CD8-positive, alpha-beta memory T cell (primary cell): ENCODE measurements at places on chromosomes 5 and 9.
A peak's percentile ranks its signal among the peaks of the same experiment; 100 is the strongest.

DNA sequence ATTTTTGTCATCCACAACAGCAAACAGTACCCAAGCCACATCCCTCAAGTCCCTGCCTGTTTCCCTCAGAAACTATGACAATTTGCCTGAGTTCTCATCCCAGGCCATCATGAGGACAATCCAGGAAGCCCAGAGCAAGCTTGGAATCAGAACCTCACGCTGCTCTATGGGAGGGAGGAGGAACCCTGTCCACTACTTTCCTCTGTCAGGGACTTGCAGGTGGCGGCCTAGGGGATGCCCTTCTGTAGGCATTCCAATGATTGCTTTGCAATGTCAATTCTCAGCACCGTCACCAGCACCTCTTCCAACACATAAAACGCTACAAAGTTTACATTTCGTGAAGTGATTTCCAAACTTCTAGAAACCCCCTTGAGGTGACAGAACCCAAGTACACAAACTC lies 170.4 kb upstream of the FSTL4 start:
- H3K36me3 ChIP-seq, result no peaks in the 10 kb centered on the region
- H3K4me3 ChIP-seq, result no peak overlapping the region
- H3K4me1 ChIP-seq, result no peaks in the 10 kb centered on the region

DNA sequence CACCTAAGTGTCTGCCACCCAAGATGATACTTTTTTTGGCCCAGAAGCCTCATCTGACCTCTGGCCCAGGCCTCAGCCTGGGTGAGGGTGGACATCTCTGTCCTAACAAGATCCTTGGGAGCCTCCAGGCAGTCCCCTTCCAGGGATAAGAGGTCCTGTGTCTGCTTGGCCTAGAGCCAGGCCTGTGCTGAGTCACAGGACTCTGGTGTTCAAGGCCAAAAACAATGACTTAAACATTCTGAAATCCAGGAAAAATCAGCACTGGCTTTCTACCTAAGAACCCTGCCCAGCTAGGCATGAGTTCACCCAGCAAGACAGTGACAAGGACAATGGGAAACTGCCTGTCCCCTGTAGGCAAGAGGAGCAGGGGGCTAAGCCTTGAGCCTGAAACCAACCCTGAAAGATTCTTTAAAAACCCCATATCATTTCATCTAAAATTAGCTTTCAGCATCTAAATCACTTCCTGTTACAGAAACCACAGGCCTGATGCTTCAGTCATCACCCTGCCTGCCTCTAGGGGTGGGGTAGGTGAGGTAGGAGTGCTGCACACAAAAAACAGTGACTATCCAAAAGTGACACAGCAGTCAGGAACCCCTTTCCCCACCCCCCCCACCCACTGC lies 29.9 kb downstream of the CSF2 start:
- DNase-seq, result peak; percentile 54
- no peaks in the 10 kb centered on the region for H3K27me3 ChIP-seq
- peak overlapping the region; percentile 18 for H3K4me3 ChIP-seq
- peaks cover 74% of the 10 kb centered on the region for H3K4me1 ChIP-seq
- no peaks in the 10 kb centered on the region for H3K36me3 ChIP-seq
- H3K27ac ChIP-seq, result peak overlapping the region; percentile 69

- no peaks in the 10 kb centered on the region for H3K27me3 ChIP-seq
- H3K36me3 ChIP-seq, result no peaks in the 10 kb centered on the region
- no peak for DNase-seq
- H3K4me3 ChIP-seq, result no peak overlapping the region
- H3K4me1 ChIP-seq, result no peaks in the 10 kb centered on the region
- no peak overlapping the region for H3K27ac ChIP-seq
Observed at GRCh38 chr5:95884017-95884325, 61.4 kb upstream of the GLRX start.

- DNase-seq, result no peak
- H3K36me3 ChIP-seq, result no peaks in the 10 kb centered on the region
- H3K4me3 ChIP-seq, result no peak overlapping the region
- H3K4me1 ChIP-seq, result no peaks in the 10 kb centered on the region
- no peak overlapping the region for H3K27ac ChIP-seq
- H3K27me3 ChIP-seq, result no peaks in the 10 kb centered on the region
Observed at GRCh38 chr5:73946919-73947602, 321.1 kb downstream of the ARHGEF28 start.

GRCh38 chr9:128288273-128289004 lies 12.4 kb downstream of the SWI5 start:
- H3K36me3 ChIP-seq, result peaks cover 13% of the 10 kb centered on the region
- no peaks in the 10 kb centered on the region for H3K27me3 ChIP-seq
- no peak overlapping the region for H3K27ac ChIP-seq

GRCh38 chr5:157603333-157604190 lies 28.0 kb upstream of the ADAM19 start:
- H3K4me1 ChIP-seq, result peaks cover 41% of the 10 kb centered on the region
- H3K27ac ChIP-seq, result no peak overlapping the region
- no peaks in the 10 kb centered on the region for H3K36me3 ChIP-seq
- peak; percentile 36 for DNase-seq
- peak overlapping the region; percentile 18 for H3K4me3 ChIP-seq

DNA sequence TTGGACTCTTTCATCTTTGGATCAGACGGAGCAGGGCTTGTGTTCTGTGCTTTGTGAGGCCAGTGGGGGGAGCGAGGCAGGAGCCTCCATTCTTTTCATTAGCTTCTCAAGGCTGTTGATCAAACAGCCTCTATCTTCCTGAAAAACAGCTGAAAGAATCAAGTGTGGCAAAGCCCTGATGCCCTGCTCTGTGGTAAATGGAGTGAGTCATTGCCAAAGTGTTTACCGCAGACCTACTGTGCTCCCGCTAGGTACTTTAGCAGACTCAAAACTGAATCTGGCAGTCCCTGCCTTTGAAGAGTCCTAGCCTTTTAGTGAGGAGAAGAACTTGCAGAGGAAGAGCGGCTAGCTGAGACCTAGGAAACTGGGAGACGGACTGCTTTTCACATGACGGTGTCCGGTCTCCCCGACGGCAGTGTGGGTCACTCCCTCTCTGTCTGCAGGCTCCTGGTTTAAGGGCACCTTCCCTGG lies 3.3 kb downstream of the ANKRD33B start:
- no peak for DNase-seq
- H3K4me3 ChIP-seq, result no peak overlapping the region
- no peaks in the 10 kb centered on the region for H3K27me3 ChIP-seq
- no peaks in the 10 kb centered on the region for H3K36me3 ChIP-seq
- H3K27ac ChIP-seq, result no peak overlapping the region

DNA sequence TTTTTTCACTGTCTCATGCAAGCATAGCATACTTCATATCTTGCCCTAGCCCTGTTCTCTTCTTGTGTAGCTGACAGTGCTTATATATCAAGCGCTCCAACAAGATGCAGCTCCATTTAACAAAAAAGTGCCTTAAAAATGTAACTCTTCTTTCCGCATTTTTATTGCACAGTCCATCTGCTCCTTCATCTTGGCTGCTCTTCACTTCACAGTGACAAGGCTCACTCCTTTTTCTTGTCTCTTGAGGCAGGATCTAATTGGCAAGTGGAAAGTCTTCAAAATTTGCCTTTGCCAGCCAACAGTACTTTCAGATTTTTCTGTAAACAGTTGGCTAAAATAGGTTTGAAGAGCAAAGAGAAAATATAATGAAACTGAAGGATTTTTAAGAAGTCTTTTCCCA lies 161.8 kb downstream of the PBX3 start:
- H3K27ac ChIP-seq, result no peak overlapping the region
- H3K36me3 ChIP-seq, result no peaks in the 10 kb centered on the region
- H3K4me1 ChIP-seq, result no peaks in the 10 kb centered on the region

DNA sequence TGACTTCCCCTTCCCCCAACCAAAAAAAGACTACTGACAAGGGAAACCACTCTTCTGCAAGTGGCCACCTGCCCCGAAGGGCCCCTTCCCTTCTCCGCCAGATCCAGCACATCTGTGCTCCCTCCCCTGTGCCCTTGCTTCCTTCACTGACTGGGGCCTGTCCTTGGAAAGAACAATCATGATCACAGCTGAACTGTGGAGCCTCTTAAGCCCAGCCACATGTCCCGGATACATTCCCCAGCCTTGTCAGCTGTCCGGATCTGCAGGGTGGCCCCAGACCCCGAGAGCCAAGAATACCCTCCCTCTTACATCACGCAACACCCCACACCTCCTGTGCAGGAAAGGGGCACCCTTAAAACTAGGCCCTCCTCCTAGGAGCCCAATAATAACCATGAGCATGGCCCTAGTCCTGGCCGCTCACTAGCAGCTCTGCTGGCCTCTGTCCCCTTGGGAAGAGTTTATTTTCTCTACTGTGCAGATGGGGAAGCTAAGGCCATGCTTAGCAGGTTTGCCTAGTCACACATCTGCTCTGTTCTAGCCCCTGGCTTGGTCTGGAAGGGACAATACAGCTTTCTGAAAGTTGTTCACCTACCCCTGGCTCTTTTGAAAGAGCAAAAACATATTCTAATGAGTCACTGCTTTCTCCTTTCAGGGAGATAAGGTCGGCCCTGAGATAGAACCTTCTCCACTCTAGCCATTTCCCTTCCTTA lies 3.8 kb downstream of the SPRY4 start:
- H3K27ac ChIP-seq, result peak overlapping the region; percentile 38
- H3K36me3 ChIP-seq, result no peaks in the 10 kb centered on the region
- H3K27me3 ChIP-seq, result peaks cover 23% of the 10 kb centered on the region
- H3K4me1 ChIP-seq, result peaks cover 31% of the 10 kb centered on the region

GRCh38 chr5:63963080-63963735 lies 963 bp upstream of the HTR1A start:
- DNase-seq, result no peak
- no peaks in the 10 kb centered on the region for H3K4me1 ChIP-seq
- no peaks in the 10 kb centered on the region for H3K36me3 ChIP-seq
- H3K27ac ChIP-seq, result no peak overlapping the region

DNA sequence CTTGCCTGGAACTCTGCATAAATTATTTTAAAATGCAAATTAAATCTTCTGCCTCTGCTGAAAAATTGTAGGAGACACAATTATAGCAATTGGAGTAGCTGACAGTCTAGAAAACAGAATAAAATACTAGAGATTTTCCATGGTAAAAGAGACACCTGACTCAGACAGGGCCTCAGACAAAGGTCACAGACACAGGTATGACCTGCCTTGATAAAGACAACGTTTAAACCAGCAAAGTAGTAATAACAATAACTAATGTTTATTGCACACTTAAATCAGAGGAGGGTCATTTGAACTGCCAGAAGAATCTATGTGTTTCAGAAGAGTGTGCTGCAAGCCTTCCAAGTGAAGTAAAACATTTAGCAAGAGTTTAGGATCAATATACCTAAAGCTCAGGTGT lies 3.9 kb downstream of the SOWAHA start:
- peaks cover 11% of the 10 kb centered on the region for H3K27me3 ChIP-seq
- no peak overlapping the region for H3K27ac ChIP-seq
- no peaks in the 10 kb centered on the region for H3K36me3 ChIP-seq
- DNase-seq, result no peak

DNA sequence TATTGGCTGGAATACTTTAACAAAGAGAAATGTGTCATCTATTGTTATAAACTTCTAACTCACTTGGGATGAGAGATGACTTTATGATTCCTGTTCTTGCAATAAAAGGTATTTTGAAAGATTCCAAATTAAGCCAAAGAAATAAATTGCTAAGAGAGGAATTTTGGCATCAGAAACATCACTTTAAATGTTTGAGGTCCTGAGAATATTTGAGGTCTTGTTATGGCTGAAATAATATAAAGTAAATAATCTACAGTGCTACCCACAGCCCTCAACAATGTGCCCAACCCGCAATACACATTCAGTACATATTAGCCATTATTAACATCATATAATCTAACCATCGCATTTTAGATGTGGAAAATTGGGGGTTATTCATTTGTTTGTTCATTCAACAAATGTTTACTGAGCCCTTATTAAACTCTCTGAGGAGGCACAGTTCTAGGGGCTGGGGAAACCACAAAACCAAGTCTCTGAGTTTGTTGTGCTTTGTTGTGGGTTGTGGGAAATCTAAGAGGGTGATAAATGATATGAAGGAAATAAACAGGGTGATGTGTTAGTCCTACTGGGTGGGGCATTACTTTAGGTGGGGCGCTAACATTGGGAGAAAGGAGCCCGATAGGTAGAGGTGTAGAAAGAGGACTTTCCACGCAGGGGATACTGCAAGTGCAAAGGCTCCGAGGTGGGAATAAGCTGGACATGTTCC lies 135.2 kb upstream of the CLINT1 start:
- no peaks in the 10 kb centered on the region for H3K36me3 ChIP-seq
- peaks cover 21% of the 10 kb centered on the region for H3K27me3 ChIP-seq
- peaks cover 18% of the 10 kb centered on the region for H3K4me1 ChIP-seq
- peak overlapping the region; percentile 12 for H3K4me3 ChIP-seq
- no peak overlapping the region for H3K27ac ChIP-seq
